CD4-positive, alpha-beta T cell treated with Interleukin-17A for 1 hour (primary cell): ENCODE measurements at places on chromosomes 4 and X.

- no peak for DNase-seq
Measured at GRCh38 chrX:101605728-101606127, 12.1 kb downstream of the ARMCX6 start.

GRCh38 chr4:177555007-177555574, 112.9 kb upstream of the AGA start:
- peak; percentile 19 for DNase-seq

GRCh38 chr4:149489321-149489720, 326.3 kb downstream of the IQCM start:
- no peak for DNase-seq

DNA sequence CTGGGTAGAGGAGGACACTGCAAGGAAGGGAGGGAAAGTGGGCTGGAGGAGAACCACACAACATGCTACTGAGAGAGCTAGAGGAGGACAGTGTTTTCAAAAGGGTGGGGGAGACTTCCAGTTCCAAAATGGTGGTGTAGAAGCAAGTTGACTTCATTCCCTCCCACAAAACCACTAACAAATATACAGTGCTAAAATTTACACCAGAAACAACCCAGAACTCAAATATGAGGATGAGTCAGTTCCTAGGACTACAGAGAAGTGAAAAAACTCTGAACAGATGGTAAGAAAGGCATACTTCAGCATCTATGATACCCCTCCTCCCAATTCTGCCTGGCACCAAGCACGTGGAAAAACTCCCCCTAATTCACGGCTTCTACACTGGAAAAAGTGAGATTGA, 9.8 kb downstream of the AADAT start:
- no peak for DNase-seq

GRCh38 chrX:48897157-48897624, 377 bp downstream of the TIMM17B start:
- peak; percentile 83 for DNase-seq

DNA sequence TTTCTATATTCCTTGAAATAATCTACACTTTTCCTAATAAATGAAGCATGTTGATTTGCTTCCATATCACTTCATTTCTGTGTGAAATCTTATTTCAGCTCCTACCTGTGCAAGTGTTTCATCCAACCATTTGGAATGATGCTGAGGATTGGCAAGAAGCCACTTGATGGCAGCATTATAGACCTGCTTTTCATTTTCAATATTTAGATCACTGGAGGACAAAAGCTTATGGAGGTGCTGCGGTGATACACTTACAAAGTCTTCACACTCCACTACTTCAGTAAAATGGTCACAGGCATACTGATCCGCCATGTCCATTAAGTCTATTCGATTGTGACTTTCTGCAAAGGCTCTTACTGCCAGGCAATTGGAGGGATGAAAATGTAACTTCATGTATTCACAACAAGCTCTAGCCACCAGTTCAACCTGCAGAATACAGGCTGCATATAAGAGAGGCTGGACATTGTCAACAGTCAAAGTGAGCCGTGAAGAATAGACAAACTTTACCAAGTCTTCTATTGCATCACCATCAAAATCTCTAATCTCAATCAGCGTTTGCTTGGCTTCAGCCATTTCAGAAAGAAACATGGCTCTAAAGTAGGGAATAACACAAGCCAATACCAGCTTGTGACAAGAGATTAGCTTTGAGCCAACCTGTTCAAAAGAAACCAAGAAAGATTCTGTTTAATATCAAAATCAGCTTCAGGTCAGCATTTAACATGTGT, 35.1 kb downstream of the KLHL8 start:
- no peak for DNase-seq

DNA sequence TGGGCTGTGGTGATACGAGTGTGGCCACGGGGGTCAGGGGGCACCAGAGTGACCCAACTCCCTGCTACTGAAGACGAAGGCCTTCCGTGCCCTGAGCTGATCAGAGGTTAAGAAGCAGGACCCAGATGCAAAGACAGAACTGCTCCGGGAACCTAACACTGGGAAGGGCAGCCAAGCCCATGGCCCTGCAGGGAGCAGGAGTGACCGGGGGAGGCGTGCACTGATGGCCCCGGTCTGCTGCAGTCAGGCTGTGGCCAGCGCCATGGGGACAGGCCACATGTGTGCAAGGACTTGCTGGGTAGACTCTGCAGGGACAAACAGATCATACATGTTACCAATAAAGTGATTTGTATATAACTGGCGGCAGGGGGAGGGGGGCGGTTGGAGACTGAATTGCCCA, 74.6 kb downstream of the ACOX3 start:
- no peak for DNase-seq

DNA sequence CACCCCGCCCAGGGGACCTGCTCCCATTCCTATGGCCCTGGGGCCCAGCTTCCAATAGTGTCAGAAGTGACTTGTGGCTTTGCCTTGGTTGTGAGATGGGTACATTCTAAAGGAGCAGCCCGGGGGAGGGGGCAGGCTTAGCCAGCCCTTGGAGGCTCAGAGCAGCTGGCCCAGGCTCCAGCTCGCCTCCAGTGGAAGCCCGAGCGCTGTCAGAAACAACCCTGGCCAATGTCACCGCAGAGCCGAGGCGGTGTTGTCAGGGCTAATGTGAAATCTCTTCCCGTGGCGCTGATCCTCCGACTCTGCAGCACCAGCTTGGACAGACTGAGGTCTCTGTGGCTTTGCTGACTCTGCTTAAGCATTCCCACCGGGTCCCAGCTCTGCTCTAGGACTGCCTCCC, 29.2 kb upstream of the ZNF81 start:
- DNase-seq: no peak

DNA sequence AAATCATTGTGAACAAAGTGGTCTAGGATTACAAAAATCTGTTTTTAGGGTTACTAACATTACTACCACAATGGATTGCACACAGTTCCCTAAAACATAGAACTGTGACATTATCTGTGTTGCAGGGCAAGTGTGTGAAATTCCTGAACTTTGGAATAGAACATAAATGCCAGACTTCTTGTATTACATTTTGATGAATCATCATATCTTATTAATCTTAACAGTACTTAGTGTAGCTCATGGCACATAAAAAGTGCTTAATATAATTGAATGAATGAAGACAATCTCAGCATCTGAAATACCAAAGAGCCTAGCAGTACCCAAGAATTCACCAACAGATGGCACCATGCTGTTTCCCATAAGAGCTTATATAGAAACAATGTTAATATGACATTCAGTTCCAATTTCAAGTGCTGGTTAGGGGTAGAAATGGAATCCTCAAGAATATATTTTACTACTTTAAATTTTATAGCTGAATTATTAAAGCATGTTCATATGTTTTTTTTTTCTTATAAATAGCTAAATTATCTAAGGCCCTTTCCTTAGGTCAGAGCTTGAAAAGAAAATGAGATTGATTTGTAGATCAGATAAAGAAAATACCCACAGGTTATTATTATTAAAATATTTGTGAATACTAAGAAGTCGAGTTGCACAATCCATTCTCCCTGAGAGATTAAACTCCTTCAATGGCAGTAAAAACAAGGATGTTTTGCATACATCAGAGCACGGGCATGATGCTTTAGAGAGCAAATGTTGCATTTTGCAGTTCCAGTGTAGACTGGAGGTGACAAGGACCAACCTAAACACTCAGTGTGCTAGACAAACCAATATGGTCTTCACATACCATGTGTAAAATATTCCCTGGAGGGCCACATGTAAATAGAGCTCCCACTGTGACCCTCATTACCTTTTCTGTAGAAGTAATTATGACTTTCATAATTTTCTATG, 25.7 kb upstream of the SHISA3 start:
- peak; percentile 13 for DNase-seq

- DNase-seq: no peak
Measured at GRCh38 chrX:123424546-123424945, 240.5 kb downstream of the GRIA3 start.

GRCh38 chr4:88240297-88240714, 44.1 kb downstream of the PPM1K start:
- no peak for DNase-seq

DNA sequence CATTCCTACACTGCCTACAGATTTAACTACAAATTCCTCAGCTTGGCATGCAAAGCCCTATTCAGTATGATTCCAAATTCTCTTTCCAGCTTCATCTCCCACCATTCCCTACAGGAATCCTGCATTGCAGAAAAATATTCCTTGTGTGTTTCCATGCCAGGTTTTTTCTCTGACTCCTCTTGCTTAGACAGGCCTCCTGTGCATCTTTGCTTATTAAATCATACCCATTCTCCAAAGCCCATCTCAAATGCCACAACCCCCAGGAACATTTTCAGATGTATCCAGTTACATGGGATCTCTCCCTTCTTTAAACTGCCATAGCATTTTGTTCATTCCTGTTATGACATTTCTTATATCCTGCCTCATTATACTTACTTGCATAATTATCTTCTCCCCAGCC, 106.4 kb upstream of the GRIA3 start:
- DNase-seq: no peak

GRCh38 chrX:3678328-3678727, 35.1 kb downstream of the PRKX start:
- no peak for DNase-seq

DNA sequence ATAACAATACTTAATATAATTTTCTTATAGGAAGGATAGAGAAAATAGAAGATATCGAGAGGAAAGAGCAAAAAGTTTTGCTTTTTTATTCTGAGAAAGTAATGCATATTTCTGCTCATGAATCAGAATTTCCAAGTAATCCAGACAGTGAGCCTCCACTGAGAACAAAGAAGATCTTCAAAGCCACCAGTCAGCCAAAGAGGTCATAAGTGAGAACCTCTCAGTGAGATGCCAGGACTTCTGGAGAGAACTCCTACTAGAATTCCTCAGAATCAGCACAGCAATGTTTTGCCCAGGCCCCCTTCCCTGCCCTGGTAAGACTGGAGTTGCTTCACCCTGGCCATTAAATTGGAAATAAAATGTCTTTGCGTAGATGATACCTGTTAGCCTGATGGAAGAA, 254.4 kb upstream of the FAT4 start:
- no peak for DNase-seq

DNA sequence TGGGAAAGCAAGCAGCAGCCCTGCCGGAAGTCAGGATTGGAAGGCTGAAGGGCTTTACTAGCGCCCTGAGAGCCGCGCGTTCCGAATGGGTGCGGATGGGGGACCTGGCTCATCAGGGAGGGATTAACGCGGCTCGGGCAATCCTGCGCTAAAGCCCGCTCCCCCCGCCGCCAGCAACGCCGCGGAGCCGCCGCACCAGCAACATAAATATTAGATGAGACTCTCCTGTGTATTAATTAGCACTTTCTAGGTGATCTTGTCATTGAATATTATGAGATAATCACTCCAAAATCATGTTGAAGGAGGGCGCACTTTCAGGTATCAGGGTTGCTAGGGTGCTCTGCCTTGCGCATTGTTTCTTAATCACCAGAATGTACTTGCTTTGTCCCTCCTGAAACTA, 357.2 kb upstream of the FAM241A start:
- DNase-seq: no peak
